HCT116 (cell line): ENCODE measurements at places on chromosomes 12 and 14.

DNA sequence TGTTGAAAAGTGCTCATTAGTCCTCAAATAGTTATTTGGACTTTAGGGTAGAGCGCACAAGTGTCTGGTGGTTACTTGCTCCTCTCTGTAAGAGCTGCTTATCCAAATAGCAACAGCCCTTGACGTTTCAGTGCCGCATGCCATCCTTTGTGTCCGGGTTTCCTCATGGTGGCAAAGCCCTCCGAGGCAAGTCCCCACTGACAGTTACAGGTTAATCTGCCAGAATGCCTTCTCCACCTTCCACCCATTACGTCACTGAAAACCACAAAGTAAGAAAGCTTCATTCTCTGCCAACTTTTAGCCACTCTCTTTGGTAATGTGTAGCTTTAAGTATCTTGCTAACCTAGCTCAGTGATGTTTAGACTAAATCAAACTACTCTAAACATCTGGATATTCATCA is 78.6 kb downstream of the POLR3B start:
- peaks cover 6% of the 10 kb centered on the region; the same call in 1 of the 2 replicates for H3K36me3 ChIP-seq
- H3K27ac ChIP-seq, result no peak overlapping the region
- no peak overlapping the region for H3K4me3 ChIP-seq
- no peaks in the 10 kb centered on the region for H3K4me1 ChIP-seq
- H3K27me3 ChIP-seq, result no peaks in the 10 kb centered on the region
- DNase-seq, result no peak

- H3K27me3 ChIP-seq, result no peaks in the 10 kb centered on the region
- H3K36me3 ChIP-seq, result no peaks in the 10 kb centered on the region
- no peaks in the 10 kb centered on the region for H3K4me1 ChIP-seq
- no peak for DNase-seq
- no peak overlapping the region for H3K27ac ChIP-seq
- no peak overlapping the region for H3K4me3 ChIP-seq
These were observed 195.8 kb upstream of the DIO3 start for GRCh38 chr14:101365329-101366158.

GRCh38 chr12:130286041-130286440 is 51.6 kb upstream of the PIWIL1 start:
- no peak overlapping the region for H3K4me3 ChIP-seq
- no peaks in the 10 kb centered on the region for H3K27me3 ChIP-seq
- no peaks in the 10 kb centered on the region for H3K4me1 ChIP-seq
- no peak for DNase-seq

DNA sequence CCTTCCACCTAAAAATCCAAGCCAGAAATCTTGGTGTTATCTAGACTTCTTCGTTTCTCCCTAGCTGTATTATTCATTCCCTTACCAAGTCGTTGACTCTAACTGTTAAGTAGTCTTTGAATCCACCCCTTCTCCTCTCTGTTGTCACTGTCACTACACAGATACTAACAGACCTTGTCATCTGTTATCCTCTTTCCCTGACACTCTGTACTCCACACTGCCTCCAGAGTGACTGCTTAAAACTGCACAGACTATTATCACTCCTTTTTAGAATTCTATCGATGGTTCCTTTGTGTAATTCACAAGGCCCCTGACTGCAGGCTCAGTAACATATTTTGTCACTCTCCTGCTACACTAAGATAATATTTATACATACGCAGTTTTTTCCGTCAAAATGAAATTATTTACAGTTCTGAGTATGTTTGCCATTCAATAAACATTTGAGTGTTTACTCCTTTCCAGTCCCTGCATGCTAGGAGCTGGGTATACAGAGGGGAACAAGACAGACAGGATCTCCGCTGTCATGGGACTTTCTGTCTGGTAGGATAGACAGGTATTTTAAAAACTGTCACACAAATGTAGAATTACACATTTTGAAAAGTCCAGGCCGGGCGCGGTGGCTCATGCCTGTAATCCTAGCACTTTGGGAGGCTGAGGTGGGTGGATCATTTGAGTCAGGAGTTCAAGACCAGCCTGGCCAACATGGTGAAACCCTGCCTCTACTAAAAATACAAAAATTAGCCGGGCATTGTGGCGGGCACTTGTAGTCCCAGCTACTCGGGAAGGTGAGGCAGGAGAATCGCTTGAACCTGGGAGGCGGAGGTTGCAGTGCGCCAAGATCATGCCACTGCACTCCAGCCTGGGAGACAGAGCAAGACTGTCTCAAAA is 3.8 kb downstream of the MARS1 start:
- peaks cover 37% of the 10 kb centered on the region for H3K36me3 ChIP-seq
- peaks cover 4% of the 10 kb centered on the region for H3K4me1 ChIP-seq
- no peaks in the 10 kb centered on the region for H3K27me3 ChIP-seq
- no peak overlapping the region for H3K27ac ChIP-seq
- DNase-seq, result no peak

DNA sequence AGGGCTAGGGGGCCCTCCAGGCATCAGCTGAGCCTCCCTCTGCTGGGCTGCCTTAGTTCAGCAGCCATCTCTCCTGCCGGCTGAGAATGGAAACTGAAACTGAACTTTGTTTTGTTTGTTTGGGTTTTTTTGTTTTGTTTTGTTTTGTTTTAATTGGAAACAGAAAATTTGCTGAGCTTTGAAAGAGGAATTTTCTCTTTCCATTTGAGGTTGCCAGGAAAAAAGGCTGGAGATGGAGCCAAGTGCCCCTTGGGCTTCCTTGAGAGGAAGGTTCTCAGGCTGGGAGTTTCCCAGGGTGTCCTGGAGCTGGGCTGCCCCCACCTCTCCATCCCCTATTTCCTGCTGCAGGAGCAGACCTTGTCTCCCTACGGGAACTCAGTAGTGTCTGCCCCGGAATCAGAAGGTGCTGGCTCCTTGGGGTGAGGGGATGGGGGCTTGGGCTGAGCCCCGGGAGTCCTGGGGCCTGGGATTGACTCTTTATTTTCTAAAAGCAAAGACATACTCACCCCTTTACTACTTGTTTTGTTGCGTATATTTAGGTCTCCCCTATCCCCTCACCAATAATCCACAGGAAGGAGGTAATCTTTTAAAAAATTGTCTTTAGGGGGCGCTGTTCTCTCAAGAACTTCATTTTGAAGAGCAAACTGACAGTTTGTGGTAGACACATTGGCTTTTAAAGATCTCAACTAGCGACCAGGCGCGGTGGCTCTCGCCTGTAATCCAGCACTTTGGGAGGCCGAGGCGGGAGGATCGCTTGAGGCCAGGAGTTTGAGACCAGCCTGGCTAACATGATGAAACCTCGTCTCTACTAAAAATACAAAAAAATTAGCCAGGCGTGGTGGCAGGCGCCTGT is 21.3 kb upstream of the OASL start:
- H3K27ac ChIP-seq, result peak overlapping the region; percentile 47
- peaks cover 14% of the 10 kb centered on the region for H3K4me1 ChIP-seq
- peak; percentile 67 for DNase-seq
- no peaks in the 10 kb centered on the region for H3K36me3 ChIP-seq

DNA sequence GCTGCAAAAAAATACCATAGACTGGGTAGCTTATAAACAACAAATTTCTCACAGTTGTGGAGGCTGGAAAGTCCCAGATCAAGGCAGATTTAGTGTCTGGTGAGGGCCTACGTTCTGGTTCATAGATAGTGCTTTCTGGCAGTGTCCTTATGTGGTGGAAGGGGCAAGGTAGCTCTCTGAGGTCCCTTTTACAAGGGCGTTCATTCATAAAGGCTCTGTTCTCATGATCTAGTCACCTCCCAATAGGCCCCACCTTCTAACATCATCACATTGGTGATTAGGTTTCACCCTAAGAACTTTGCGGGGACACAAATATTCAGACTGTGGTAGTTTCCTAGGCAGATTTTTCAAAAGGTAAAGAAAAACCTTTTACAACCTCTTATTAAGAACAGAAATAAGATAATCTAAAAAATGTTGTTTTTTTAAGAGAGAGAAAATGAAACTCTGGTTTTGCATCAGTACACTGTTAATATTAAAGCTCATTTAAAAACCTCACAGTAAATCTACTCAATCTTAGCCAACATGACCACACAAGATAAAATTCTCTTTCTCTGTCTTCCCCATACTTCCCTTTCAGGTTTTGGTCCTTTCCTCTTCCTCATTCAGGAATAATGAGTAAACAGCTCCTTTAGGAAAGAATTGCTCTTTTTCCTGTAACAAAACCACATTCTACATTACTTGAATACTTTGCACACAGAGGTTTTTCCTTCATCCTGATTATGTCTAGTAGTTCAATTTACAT is 117.5 kb downstream of the UNC79 start:
- peaks cover 25% of the 10 kb centered on the region; the same call in 1 of the 2 replicates for H3K27me3 ChIP-seq
- H3K27ac ChIP-seq, result no peak overlapping the region
- DNase-seq, result no peak
- no peaks in the 10 kb centered on the region for H3K4me1 ChIP-seq
- H3K4me3 ChIP-seq, result no peak overlapping the region
- H3K36me3 ChIP-seq, result no peaks in the 10 kb centered on the region

- H3K4me1 ChIP-seq, result peaks cover 43% of the 10 kb centered on the region
- H3K36me3 ChIP-seq, result no peaks in the 10 kb centered on the region
These were observed 747 bp upstream of the DACT1 start for GRCh38 chr14:58637040-58637390.

GRCh38 chr14:51293912-51294389 is 53.9 kb downstream of the TMX1 start:
- H3K27me3 ChIP-seq, result no peaks in the 10 kb centered on the region
- DNase-seq, result no peak
- H3K27ac ChIP-seq, result no peak overlapping the region
- no peaks in the 10 kb centered on the region for H3K4me1 ChIP-seq
- H3K36me3 ChIP-seq, result no peaks in the 10 kb centered on the region
